ENCODE measurements at places on chromosomes 6 and 20.
A peak's percentile ranks its signal among the peaks of the same experiment; 100 is the strongest.

- H3K4me1 ChIP-seq: peaks cover 23% of the 10 kb centered on the region
- H3K27ac ChIP-seq: no peak overlapping the region
- no peaks in the 10 kb centered on the region for H3K36me3 ChIP-seq
Observed at GRCh38 chr20:3767110-3767426, 485 bp downstream of the ADISSP start.

DNA sequence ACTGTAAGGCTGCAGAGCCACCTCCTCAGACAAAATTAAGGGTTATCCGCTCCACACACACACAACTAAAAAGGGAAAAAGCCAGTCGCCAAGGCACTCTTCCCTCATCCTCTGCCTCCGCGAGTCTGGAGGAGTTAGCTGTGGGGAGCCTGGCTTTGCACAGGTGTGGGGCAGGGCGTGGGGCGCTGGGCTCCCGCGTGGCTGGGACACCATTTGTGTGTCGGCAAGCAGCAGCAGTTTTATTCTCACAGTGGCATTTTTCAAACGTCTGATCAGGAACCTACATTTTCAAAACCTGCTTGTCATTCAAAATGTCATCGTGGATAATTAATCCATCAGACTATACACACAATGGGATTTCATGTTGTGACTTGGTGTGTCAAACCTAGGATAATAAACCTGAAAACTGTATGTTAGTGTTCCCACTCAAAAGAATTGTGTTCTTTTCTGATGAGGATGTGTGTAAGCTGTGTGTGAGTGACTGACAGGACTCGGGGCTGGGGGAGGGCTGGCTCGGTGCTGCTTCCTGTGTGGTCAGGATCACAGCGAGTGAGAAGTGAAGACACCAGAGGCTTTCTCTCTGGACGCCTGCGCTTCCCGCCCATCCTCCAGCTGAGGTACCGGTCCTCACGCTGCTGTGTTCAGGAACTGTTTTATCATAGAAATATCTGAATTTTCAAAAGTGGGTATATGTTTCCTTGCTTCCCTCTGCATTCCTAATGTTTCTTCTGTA lies 83.1 kb downstream of the IRF4 start:
- H3K4me1 ChIP-seq: no peaks in the 10 kb centered on the region
- no peak overlapping the region for H3K27ac ChIP-seq
- H3K27me3 ChIP-seq: peaks cover 19% of the 10 kb centered on the region
- no peak overlapping the region for H3K4me3 ChIP-seq
- no peak for DNase-seq

DNA sequence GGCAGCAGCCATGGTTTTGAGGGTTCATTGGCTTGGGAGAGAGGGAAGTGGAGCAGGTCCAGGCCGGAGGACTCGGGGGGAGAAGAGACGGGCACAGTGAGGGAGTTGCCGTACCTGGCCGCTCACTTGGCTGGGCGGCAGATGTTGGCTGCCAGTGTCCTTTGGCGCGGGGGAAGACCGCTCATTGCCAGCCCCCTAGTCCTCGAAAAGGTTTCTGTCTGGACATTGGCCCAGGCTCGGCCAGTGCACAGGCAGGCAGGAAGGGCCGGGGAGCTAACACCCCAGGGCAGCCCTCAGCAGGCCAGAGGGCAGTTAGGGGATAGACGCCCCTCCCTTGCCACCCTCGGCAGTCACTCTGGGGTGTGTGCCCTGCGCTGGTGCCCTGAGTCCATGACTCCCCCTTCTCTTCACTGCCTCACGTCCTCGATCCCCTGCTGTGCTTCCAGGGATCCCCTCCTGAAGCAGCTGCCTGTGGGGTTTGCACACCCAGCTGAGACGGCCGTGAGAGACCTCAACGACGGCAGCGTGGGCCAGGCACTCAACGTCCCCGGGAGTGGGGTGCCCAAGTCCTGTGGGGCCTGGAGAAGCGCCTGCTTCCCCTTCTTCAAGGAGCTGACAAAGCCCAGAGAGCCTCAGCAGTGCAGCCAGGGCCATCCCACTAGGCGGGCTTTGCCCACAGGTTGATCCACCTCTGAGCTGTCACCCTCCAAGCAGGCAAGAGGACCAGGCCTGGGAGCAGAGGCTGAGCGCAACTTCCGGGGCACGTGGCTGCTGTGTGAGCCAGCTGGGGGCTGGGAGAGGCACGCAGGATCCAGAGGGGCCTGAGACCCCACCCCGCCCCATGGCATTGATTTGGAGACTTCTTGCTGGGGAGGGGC lies 20.4 kb downstream of the RBM38 start:
- no peak for DNase-seq
- no peak overlapping the region for H3K27ac ChIP-seq
- H3K4me3 ChIP-seq: no peak overlapping the region
- H3K4me1 ChIP-seq: peaks cover 11% of the 10 kb centered on the region

- H3K4me3 ChIP-seq: peak overlapping the region; percentile 98
- H3K27me3 ChIP-seq: peaks cover 13% of the 10 kb centered on the region
- peak overlapping the region; percentile 96 for H3K27ac ChIP-seq
- H3K4me1 ChIP-seq: peaks cover 29% of the 10 kb centered on the region
- no peak for DNase-seq
Observed at GRCh38 chr6:132812255-132812732, 2.1 kb upstream of the RPS12 start.

- no peak overlapping the region for H3K27ac ChIP-seq
- H3K27me3 ChIP-seq: no peaks in the 10 kb centered on the region
- H3K36me3 ChIP-seq: no peaks in the 10 kb centered on the region
Observed at GRCh38 chr20:14507711-14508110, 170.3 kb upstream of the FLRT3 start.

- no peaks in the 10 kb centered on the region for H3K27me3 ChIP-seq
- H3K4me3 ChIP-seq: no peak overlapping the region
- no peak for DNase-seq
- peaks cover 3% of the 10 kb centered on the region for H3K4me1 ChIP-seq
- H3K36me3 ChIP-seq: no peaks in the 10 kb centered on the region
- H3K27ac ChIP-seq: no peak overlapping the region
Observed at GRCh38 chr20:17282501-17282900, 55.7 kb downstream of the PCSK2 start.

DNA sequence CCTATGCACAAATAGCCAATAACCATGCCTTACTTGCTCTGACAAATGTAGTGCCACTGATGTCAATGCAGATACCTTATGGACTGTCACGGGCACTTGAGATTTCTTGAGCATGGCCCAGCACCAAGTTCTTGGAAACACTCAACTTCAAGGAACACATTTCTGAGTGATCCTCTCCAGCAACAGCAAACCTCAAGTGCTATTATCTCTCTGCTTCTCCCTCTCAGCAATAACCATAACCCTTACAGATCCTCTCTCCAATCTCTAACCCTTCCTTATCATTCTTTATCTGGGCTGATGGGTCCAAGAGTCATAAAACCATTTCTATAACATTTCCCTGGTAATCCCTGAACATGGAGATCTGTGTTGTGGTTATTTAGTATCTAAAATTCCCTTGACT lies 266.9 kb upstream of the STXBP5 start:
- DNase-seq: no peak
- H3K27ac ChIP-seq: no peak overlapping the region
- H3K27me3 ChIP-seq: peaks cover 3% of the 10 kb centered on the region
- H3K4me1 ChIP-seq: no peaks in the 10 kb centered on the region

- no peak for DNase-seq
- H3K4me1 ChIP-seq: peaks cover 28% of the 10 kb centered on the region
- H3K4me3 ChIP-seq: no peak overlapping the region
- no peaks in the 10 kb centered on the region for H3K27me3 ChIP-seq
Observed at GRCh38 chr6:111631903-111632460, 26.3 kb upstream of the TRAF3IP2 start.

- no peaks in the 10 kb centered on the region for H3K4me1 ChIP-seq
- H3K36me3 ChIP-seq: no peaks in the 10 kb centered on the region
- no peak overlapping the region for H3K4me3 ChIP-seq
Observed at GRCh38 chr6:73369157-73369556, 540 bp downstream of the OOEP start.

GRCh38 chr20:3927486-3928291 lies 38.5 kb downstream of the PANK2 start:
- H3K27ac ChIP-seq: peak overlapping the region; percentile 12
- H3K36me3 ChIP-seq: peaks cover 10% of the 10 kb centered on the region
- no peaks in the 10 kb centered on the region for H3K27me3 ChIP-seq
- no peak for DNase-seq
- H3K4me3 ChIP-seq: peak overlapping the region; percentile 7

GRCh38 chr20:59614714-59615113 lies 10.4 kb downstream of the PHACTR3 start:
- H3K4me3 ChIP-seq: no peak overlapping the region
- H3K27me3 ChIP-seq: peaks cover 76% of the 10 kb centered on the region
- DNase-seq: no peak
- H3K4me1 ChIP-seq: no peaks in the 10 kb centered on the region

- H3K4me1 ChIP-seq: no peaks in the 10 kb centered on the region
- DNase-seq: no peak
- H3K27me3 ChIP-seq: no peaks in the 10 kb centered on the region
- H3K4me3 ChIP-seq: no peak overlapping the region
- H3K27ac ChIP-seq: no peak overlapping the region
- no peaks in the 10 kb centered on the region for H3K36me3 ChIP-seq
Observed at GRCh38 chr6:115363379-115363778, 697.3 kb downstream of the FRK start.

Measured in type B pancreatic cell (in vitro differentiated cells).